Calu3 (cell line): ENCODE measurements at places on chromosomes 4 and X. TPM values are rescaled to one million over a fixed set of nuclear protein-coding genes. Genes with fewer than 3 reads are reported as not detected.

DNA sequence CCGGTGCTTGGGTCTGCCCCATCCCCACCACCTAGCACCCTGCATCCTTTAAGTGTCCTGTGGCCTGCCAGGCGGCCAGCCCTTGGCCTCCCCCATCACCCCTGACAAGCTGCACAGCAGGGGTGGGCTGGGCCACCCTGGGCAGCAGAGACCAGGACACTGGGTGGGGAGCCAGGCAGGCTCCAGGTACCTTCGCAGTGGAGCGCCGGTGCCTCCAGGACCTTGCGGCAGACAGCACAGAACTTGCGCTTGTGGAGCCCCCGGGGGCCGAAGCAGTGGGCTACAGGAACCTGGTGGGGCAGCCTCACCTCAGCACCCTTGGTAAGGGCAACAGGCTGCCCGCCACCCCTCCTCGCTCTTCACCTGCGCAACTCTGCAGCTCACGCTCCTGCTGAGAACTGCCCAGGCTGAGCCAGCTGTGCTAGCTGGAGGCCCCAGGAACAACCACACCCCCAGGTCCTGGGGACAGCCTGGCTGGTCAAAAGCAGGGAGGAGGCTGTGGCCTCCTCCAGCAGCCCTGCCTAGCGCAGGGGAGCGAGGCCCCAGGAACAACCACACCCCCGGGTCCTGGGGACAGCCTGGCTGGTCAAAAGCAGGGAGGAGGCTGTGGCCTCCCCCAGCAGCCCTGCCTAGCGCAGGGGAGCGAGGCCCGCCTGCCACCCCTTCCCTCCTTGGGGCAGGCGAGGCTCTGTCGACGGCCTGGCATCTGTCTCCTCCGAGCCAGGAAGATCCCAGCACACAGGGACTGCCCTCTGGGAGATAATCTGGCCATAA is 4.6 kb downstream of the DGKQ start:
- H3K4me1 ChIP-seq, result peaks cover 7% of the 10 kb centered on the region
- no peak overlapping the region for H3K4me3 ChIP-seq
- DNase-seq, result no peak
- H3K27ac ChIP-seq, result no peak overlapping the region
- H3K27me3 ChIP-seq, result no peaks in the 10 kb centered on the region
- H3K36me3 ChIP-seq, result peaks cover 10% of the 10 kb centered on the region

DNA sequence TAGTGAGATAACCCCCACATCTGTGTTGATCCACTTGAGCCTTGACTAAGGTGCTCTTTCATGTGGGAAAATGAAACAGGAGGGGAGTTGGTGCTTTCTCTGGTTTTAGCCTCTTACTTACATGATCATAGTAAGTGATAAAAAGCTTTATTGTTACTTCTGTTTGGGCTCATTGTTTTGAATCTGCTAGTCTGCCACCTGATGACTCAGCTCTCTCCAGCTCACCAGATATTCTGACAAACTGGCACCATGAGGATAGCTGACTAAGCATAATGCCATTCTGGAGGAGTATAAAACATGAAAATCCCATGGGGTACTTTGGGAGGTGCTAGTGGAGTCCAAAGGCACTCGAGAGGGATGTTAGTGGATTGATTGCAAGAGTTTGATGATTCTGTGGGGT is 824.0 kb downstream of the RAPGEF2 start:
- DNase-seq, result no peak
- H3K36me3 ChIP-seq, result no peaks in the 10 kb centered on the region
- no peak overlapping the region for H3K4me3 ChIP-seq
- H3K27ac ChIP-seq, result no peak overlapping the region
- no peaks in the 10 kb centered on the region for H3K4me1 ChIP-seq
- H3K27me3 ChIP-seq, result no peaks in the 10 kb centered on the region

DNA sequence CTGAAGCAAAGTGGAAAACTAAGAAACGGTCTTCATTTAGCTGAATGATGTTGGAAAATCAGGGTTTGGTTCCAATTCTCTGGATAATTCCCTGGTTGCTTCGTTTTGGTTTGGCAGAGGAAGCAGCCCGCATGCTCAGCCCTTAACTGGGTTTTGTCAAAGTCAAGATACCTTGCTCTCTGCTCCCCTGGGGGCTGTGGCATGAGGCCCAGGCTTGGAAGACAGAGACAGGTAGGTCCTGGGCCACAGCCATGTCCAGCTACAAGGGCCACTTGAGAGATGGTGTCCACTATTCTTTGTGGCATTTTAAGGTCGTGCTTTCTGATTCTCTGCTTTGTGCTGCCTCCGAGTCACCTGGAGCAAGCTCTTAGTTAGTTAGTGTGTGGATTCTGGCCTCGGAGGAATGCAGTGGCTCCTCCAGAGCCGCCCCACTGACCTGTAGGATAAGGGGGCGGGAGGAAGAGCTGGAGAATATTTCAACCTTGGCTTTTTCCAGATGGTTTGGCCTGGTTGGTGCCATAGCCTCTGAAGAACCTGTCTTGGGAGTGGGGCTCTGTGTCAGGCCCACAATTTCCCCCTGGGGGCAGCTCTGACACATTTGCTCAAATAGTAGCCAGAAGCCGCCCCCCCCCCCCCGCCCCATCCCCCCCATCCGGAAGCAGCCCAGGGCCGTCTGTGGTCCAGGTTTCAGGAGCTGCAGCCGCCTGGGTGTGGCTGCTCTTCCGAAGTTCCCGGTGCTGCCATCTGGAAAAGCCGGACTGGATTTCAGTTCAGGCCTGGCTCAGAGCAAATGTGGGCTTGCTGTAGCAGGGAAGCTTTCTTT is 147.1 kb downstream of the NHS start:
- H3K27ac ChIP-seq, result peak overlapping the region; percentile 18
- H3K4me1 ChIP-seq, result peaks cover 19% of the 10 kb centered on the region
- H3K36me3 ChIP-seq, result peaks cover 5% of the 10 kb centered on the region
- no peak overlapping the region for H3K4me3 ChIP-seq

GRCh38 chrX:113510586-113510985 is 670.0 kb upstream of the AMOT start:
- no peak overlapping the region for H3K27ac ChIP-seq
- H3K36me3 ChIP-seq, result peaks cover 8% of the 10 kb centered on the region
- H3K27me3 ChIP-seq, result no peaks in the 10 kb centered on the region
- no peak overlapping the region for H3K4me3 ChIP-seq
- no peak for DNase-seq

DNA sequence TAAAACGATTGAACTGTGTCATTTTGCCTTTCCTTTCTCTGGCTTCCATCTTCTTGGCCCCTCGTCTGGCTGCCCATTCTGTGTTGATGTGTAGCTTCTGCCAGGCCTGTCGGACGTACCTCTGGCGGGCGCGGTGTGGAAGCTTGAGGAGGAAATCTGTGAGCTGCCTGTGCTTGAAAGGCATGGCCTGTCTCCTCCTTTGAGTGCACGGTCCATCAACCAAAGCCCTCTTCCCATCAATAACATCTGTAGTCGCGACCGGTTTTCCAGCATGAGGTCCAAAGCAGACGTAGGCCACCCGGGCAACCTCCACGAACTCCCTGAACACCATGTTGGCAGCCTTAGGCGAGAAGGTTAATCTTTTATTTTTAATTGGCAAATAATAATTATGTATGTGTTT is 202.7 kb downstream of the CRLF2 start:
- no peaks in the 10 kb centered on the region for H3K27me3 ChIP-seq
- no peak overlapping the region for H3K27ac ChIP-seq
- H3K4me1 ChIP-seq, result no peaks in the 10 kb centered on the region
- no peak for DNase-seq
- H3K36me3 ChIP-seq, result no peaks in the 10 kb centered on the region
- H3K4me3 ChIP-seq, result no peak overlapping the region

- no peaks in the 10 kb centered on the region for H3K4me1 ChIP-seq
- no peak overlapping the region for H3K4me3 ChIP-seq
- H3K27ac ChIP-seq, result no peak overlapping the region
- H3K36me3 ChIP-seq, result no peaks in the 10 kb centered on the region
- no peak for DNase-seq
Observed at GRCh38 chr4:103915224-103915869, 195.6 kb upstream of the TACR3 start.

- H3K27me3 ChIP-seq, result no peaks in the 10 kb centered on the region
- no peaks in the 10 kb centered on the region for H3K4me1 ChIP-seq
- no peaks in the 10 kb centered on the region for H3K36me3 ChIP-seq
- H3K27ac ChIP-seq, result no peak overlapping the region
Observed at GRCh38 chr4:183920512-183920911, 15.4 kb downstream of the STOX2 start.

- no peaks in the 10 kb centered on the region for H3K27me3 ChIP-seq
- peaks cover 8% of the 10 kb centered on the region for H3K4me1 ChIP-seq
- no peak overlapping the region for H3K4me3 ChIP-seq
- no peak for DNase-seq
- no peak overlapping the region for H3K27ac ChIP-seq
Observed at GRCh38 chr4:6450709-6451108, 21.7 kb downstream of the PPP2R2C start.

GRCh38 chr4:123621072-123621705 is 224.6 kb downstream of the SPRY1 start:
- H3K36me3 ChIP-seq, result no peaks in the 10 kb centered on the region
- peaks cover 23% of the 10 kb centered on the region for H3K4me1 ChIP-seq
- H3K27me3 ChIP-seq, result no peaks in the 10 kb centered on the region

GRCh38 chr4:87057835-87058355 is 123.1 kb downstream of the AFF1 start:
- H3K36me3 ChIP-seq, result no peaks in the 10 kb centered on the region
- H3K4me1 ChIP-seq, result peaks cover 35% of the 10 kb centered on the region
- H3K27ac ChIP-seq, result no peak overlapping the region
- no peak overlapping the region for H3K4me3 ChIP-seq
- DNase-seq, result no peak

DNA sequence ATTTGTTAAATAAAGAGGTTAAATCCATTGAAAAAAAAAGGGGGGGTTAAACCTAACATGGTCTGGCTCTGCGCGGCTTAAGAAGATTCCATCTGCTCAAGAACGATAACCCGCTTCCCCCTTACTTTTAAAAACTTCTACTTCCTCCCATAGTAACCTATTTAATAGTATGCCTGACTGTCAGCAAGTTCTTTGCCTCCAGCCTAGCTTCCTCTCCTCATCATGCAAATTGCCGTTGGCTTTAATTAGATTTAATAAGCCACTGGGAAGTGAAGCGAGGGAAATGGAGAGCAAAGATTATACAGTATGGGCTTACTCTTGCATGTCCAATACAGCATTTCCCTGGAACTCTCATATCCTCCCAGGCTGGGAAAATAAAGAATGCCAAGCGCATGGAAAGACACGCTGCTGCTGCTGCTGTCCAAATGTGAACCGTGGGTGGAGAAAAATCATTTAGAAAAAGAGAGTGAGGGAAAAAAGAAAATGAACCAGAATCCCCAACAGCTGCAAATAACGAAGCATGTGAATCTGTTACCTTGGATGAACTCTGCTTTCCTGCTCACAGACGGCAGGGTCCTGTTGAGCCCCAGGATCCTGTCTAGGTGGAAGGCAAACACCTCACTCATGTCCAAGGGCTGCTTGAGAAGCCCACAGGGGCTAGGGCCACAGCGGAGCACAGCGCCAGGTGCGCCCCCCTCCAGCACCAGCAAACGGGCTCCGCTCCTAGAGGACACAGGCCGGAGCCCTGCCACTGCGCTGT is 2.7 kb downstream of the GASK1B start:
- no peak for DNase-seq
- H3K4me1 ChIP-seq, result peaks cover 15% of the 10 kb centered on the region
- peaks cover 9% of the 10 kb centered on the region for H3K36me3 ChIP-seq
- H3K27ac ChIP-seq, result no peak overlapping the region
- no peaks in the 10 kb centered on the region for H3K27me3 ChIP-seq
- peak overlapping the region; percentile 80 for H3K4me3 ChIP-seq

GRCh38 chrX:39820938-39821708 is 276.6 kb downstream of the BCOR start:
- H3K27me3 ChIP-seq, result peaks cover 55% of the 10 kb centered on the region
- DNase-seq, result peak; percentile 26
- peaks cover 3% of the 10 kb centered on the region for H3K36me3 ChIP-seq
- H3K27ac ChIP-seq, result no peak overlapping the region
- H3K4me3 ChIP-seq, result peak overlapping the region; percentile 43

- DNase-seq, result no peak
- no peaks in the 10 kb centered on the region for H3K36me3 ChIP-seq
- no peak overlapping the region for H3K27ac ChIP-seq
- H3K4me1 ChIP-seq, result no peaks in the 10 kb centered on the region
- no peaks in the 10 kb centered on the region for H3K27me3 ChIP-seq
- H3K4me3 ChIP-seq, result no peak overlapping the region
Observed at GRCh38 chrX:768596-768995, 138.0 kb downstream of the SHOX start.

DNA sequence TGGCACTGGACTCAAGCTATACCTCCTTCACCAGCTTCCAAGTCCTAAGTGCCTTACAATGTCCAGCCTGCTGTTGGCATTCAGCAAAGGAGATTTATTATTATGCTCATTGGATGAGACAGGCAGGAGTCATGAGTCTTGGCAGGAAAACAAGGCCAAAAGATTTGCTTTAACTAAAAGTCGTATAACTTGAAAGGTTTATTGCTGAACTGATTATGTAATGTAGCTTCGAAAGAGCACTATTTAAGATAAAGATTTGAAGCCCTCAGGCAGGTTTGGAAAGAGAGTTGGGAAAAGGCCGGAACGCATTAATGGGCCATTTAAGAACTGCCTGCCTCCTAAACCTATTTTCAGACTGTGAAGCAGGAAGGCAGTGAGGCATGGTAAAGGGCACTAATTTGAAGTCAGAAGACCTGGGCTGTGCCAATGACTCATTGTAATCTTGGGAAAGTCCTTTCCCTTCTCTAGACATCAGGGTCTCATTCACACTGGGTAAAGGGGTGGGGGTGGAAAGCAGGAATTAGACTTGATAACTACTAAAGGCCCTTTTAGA is 280.5 kb upstream of the EDA2R start:
- no peaks in the 10 kb centered on the region for H3K36me3 ChIP-seq
- no peak overlapping the region for H3K27ac ChIP-seq
- no peaks in the 10 kb centered on the region for H3K27me3 ChIP-seq
- DNase-seq, result no peak
- H3K4me3 ChIP-seq, result no peak overlapping the region
- H3K4me1 ChIP-seq, result no peaks in the 10 kb centered on the region

GRCh38 chrX:155144926-155145325 is 71.3 kb upstream of the VBP1 start:
- no peak for DNase-seq
- no peaks in the 10 kb centered on the region for H3K27me3 ChIP-seq
- no peak overlapping the region for H3K27ac ChIP-seq
- no peaks in the 10 kb centered on the region for H3K36me3 ChIP-seq

GRCh38 chr4:100312615-100313350 is 122.5 kb upstream of the DDIT4L start:
- no peak overlapping the region for H3K27ac ChIP-seq
- no peaks in the 10 kb centered on the region for H3K4me1 ChIP-seq
- DNase-seq, result no peak
- H3K27me3 ChIP-seq, result no peaks in the 10 kb centered on the region
- H3K4me3 ChIP-seq, result no peak overlapping the region
- no peaks in the 10 kb centered on the region for H3K36me3 ChIP-seq

DNA sequence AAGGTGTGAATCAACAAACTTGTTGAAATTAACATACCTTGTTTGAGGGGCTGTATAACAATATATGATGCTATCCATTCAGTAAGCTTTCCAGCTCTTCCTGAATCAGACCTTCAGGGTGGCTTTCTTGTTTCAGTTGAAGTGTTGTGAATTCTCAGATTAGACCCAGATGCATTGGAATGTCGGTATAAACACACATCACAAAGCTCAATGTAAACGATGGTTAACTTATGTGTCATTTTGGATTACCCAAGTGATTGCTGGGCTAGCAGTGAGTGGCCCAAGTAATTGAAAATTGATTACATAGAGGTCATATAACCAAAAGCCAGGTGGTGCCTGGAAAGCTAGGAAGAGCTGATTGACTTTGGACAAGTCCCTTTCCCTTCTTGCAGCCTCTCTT is 115.0 kb downstream of the SHROOM4 start:
- H3K27me3 ChIP-seq, result no peaks in the 10 kb centered on the region
- no peak overlapping the region for H3K27ac ChIP-seq

Gene CXCL1
- 212 and 414 TPM in 2 replicates for total RNA-seq

Gene POLN
- 4.1 and 5.2 TPM in 2 replicates for total RNA-seq

Gene BEX1
- total RNA-seq, result 9.2 and 12.9 TPM in 2 replicates

Gene ERCC6L
- total RNA-seq, result 11.0 and 11.3 TPM in 2 replicates

Gene TMEM255A
- not detected in 2 replicates for total RNA-seq

Gene GAR1
- 20.8 and 23.7 TPM in 2 replicates for total RNA-seq

Gene SSX1
- total RNA-seq, result not detected in 2 replicates
